ENCODE measurements at places on chromosomes 16 and 17.

- DNase-seq = no peak
These were observed 62.8 kb downstream of the RABEP1 start for GRCh38 chr17:5344914-5345313.

DNA sequence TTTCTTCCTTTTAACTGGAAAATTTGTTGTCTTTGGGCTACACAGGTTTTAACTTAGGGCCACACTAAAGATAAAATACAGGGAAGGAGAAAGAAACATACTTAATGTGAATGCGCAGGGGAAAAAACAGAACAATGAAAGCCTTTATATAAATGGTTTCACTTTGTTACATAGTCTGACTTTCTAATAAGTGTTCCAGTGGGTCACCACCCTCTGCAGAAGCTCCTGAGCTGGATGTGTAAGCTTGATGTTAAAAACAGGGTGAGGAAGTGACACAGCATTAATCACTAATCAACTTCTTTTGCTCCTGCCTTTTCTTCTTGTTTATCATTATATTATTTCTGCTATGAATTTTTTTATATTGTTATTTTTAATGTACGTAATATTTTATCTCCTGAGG lies 445.6 kb upstream of the CA10 start:
- no peak for DNase-seq

GRCh38 chr17:17176341-17176740 lies 29.8 kb downstream of the PLD6 start:
- no peak for DNase-seq

DNA sequence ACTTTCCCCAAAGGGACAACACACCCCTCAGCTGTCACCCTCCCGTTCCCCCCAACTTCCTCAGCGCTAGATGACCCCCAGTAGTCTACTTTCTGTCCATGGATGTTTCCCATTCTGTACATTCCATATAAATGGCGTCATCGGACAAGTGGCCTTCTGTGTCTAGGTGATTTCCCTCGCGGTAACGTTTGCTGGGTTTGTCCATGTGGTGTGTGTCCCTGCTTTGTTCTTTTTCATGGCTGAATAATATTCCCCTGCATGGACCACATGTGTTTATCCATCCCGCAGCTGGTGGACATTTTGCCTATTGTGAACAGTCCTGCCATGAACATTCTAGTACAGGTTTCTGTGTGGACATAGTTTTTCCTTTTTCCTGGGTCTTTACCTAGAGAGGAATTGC lies 7.3 kb upstream of the TEDC2 start:
- DNase-seq = no peak

- no peak for DNase-seq
These were observed 108.4 kb downstream of the CDH13 start for GRCh38 chr16:82735186-82735585.

DNA sequence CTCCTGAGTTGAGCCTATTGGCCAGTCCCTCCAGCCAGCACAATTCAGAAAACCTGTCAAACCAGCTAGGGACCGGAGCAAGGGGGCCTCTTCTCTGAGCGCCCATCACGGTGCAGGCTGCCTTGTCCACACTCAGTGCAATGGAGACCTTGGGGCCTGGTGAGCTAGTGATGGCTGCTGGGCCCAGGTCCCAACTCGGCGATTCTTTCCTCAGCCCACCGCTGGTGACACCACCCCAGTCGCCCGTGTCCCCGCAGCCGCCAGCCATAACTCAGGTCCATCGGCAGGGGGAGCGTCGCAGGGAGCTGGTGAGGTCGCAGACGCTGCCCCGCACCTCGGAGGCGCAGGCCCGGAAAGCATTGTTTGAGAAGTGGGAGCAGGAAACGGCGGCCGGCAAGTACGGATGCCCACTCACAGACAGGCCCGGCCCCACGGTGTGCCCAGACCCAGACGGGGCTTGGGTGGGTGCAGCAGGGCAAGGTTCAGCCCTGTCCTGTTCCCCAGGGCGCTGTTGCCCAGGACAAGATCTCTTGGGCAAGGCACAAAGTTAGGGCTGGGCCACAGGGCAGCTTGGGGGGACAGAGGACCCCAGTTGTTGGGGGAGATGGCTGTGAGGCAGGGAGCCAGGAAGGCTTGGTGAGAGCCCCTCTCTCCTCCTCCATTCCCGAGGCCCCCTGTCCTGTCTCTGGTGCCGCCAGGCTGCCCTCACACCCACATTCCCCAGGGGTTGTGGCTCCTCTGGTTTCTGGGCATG lies 10.8 kb downstream of the SMTNL2 start:
- DNase-seq = no peak

GRCh38 chr16:84766978-84767773 lies 52.6 kb upstream of the CRISPLD2 start:
- DNase-seq = no peak

GRCh38 chr17:80908776-80909175 lies 82.9 kb upstream of the CHMP6 start:
- DNase-seq = no peak

DNA sequence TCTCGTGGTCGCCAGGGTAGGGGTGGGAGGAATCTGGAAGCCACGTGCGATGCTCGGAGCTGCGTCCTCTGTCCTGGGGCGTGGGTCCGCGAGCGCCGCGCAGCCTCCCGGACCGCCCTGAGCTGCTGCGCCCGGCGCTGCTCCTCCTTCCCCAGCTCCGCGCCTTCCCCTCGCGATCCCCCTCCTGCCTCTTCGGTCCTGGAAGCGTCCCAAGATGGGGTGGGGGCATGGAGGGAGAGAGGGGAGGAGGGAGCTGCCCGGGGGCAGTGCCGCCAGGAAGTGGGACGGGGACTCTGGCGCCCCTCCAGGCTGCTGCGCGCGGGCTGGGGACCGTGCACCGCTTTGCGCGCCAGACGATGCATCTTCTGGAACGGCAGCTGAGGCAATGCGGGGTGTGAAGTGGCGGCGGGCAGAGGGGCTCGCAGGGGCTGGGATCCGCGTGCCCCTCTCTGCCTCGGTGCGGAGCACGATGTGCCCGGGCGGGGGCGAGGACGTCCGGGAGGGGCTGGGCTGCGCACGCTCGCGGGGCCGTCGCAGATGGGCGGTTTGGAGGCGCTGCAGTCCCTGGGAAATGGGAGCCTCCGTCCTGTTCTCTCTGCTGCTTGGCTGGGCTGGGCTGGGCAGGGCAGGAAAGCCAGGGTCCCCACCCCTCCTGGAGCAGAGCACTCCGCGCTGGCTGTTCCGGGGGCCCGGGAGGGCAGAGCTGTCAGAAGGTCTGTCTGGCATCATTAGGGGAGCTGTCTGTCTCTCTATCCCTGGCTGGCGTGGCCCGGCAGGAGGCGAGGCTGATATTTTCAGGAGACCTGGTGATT lies 388.0 kb downstream of the SEC14L1 start:
- DNase-seq = no peak

GRCh38 chr16:3152991-3153368 lies 18.2 kb downstream of the ZNF213 start:
- DNase-seq = no peak

GRCh38 chr16:57024894-57025680 lies 35.7 kb downstream of the NLRC5 start:
- no peak for DNase-seq

- no peak for DNase-seq
These were observed 77.5 kb downstream of the BMERB1 start for GRCh38 chr16:15511759-15512487.

- no peak for DNase-seq
These were observed 25.1 kb upstream of the SUPT4H1 start for GRCh38 chr17:58377093-58377601.

- DNase-seq = no peak
These were observed 20.1 kb downstream of the PMP22 start for GRCh38 chr17:15245054-15245453.

- DNase-seq = no peak
These were observed 154.0 kb downstream of the TMEM132E start for GRCh38 chr17:34733333-34733732.

DNA sequence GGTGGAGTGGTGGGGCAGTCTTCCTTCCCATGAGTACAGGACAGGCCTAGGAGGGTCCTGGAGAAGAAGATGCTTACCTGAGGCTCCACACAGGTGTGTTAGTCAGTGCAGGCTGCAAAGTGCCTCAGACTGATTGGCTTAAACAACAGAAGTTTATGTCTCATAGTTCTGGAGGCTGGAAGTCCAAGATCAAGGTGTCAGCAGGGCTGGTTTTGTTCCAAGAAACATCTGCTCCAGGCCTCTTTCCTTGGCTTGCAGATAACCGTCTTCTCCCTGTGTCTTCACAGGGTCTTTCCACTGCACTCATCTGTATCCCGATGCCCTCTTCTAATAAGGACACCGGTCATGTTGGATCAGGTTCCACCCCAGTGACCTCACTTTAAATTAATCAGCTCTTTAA lies 153.0 kb downstream of the NTN1 start:
- no peak for DNase-seq

GRCh38 chr16:69773260-69773947 lies 11.3 kb downstream of the WWP2 start:
- DNase-seq = no peak

GRCh38 chr17:9974448-9975381 lies 69.6 kb upstream of the RCVRN start:
- no peak for DNase-seq

GRCh38 chr17:13671341-13671740 lies 69.6 kb upstream of the HS3ST3A1 start:
- no peak for DNase-seq

GRCh38 chr17:30290696-30291542 lies 825 bp downstream of the BLMH start:
- DNase-seq = no peak

GRCh38 chr17:61124562-61124961 lies 275.1 kb upstream of the TBX2 start:
- no peak for DNase-seq

DNA sequence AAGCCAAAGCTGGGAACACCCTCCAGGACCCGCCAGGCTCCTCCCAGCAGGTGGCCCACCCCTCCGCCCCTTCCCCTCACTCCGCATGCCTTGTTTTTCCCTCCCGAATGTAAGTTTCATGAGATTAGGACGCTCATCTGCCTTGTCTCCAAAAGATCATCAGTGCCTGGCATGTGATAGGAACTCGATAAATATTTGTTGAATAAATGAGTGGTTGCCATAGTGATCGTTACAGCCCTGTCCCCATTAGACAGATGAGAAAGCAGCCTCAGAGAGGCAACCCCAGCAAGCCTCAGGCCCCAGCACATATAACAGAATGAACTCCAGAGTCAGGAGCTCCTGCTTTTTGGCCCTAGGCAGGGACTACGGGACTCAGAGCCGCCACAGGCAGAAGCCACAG lies 5.0 kb downstream of the CAMKK1 start:
- no peak for DNase-seq

GRCh38 chr16:58026139-58026704 lies 668 bp downstream of the MMP15 start:
- DNase-seq = no peak

DNA sequence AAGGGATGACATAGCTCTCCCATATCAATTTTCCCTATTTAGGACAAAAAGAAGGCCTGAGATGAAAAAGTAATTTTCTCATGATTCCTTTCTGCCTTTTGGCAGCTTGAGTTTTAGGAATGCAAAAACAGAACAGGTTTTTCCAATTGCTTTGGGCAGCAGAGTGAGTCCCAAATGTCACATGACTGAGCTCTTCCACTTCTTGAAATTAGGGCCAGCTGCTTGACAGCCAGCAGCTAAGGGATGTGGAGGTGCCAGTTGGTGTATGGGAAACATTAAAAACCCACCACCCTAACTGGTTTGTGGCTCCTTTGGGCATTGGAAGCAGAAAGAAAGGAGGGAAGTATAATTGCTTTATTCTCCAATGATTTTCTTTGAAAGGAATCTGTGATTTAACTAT lies 133.8 kb upstream of the FAM20A start:
- no peak for DNase-seq

GRCh38 chr17:43532581-43532980 lies 13.6 kb downstream of the ETV4 start:
- no peak for DNase-seq

DNA sequence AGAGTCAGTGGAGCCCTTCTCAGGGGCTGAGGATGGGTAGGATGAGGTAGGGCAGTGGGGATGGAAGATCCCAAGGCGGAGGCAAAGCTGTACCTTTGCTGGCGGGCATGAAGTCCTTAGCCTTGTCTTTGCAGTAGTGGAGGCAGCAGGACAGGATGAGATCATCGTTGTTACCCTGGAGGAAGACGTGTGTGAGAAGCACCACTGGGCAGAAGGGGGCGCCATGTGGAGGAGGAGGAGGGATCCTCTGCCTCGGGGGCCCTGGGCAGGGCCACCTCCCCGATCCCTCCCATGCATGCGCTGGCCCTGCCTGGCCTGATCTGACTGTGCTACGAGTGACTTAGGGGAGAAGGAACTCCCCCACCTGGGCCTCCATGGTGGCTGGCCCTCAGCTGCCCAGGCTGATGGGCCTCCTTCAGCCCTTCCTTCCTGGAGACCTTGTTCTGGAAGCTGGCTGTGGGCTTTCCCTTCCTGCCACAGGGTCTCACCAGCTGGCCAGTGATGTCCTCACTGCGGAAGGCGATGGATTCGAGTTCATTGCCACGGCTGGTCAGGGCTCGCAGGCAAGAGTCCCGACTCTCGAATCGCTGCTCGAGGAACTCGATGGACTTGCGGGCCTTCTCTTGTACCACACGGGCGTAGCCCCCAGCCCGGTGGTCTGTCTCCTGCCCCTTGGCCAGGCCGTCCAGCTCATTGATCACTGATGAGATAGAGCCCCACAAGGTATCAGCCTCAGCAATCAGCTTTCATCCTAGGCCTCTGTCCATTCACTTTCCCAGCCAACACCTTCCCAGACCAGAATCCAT lies 10.3 kb downstream of the HIC1 start:
- DNase-seq = no peak

DNA sequence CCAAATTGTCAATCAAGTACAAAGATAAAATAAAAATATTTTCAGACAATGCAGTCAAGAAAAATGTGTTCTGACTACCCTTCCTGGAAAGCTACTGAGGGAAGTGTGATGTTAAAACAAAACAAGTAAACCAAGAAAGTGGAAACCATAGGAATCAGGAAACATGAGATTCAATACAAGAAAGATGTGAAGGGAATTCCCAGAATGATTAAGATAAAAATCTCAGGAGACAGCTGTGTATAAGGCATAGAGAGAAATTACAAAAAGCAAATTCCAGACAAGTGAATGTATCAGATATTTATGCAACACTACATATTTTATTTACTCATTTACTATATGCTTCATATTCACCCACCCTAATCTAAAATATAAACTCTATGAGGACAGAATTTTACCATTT lies 32.2 kb downstream of the TRIM37 start:
- DNase-seq = no peak

DNA sequence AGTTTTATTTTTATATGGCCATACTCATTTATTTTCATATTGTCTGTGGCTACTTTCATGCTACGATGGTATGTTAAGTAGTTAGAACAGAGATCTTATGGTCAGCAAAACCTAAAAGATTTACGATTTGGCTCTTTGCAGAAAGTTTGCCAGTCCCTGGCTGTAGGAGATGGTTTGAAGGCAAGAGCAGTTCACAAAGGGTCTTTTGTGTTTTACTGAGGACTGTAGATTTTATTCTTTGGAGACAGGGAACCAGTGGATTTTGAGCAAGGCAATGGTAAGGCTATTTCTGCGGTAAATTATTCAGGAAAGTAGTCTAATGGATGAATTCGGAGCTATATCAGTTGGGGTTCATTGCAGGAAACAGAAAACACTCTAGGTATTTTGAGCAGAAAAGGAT lies 90.7 kb downstream of the WWP2 start:
- no peak for DNase-seq

All from GOT3 (cell line).